ENCODE measurements at places on chromosomes 5 and 9.

- no peak for DNase-seq
These were observed 606.8 kb downstream of the RAB3C start for GRCh38 chr5:59189472-59190244.

GRCh38 chr9:16039988-16040761 lies 487.3 kb downstream of the CCDC171 start:
- DNase-seq, result no peak

GRCh38 chr9:71929791-71930440 lies 18.5 kb downstream of the C9orf85 start:
- DNase-seq, result no peak

DNA sequence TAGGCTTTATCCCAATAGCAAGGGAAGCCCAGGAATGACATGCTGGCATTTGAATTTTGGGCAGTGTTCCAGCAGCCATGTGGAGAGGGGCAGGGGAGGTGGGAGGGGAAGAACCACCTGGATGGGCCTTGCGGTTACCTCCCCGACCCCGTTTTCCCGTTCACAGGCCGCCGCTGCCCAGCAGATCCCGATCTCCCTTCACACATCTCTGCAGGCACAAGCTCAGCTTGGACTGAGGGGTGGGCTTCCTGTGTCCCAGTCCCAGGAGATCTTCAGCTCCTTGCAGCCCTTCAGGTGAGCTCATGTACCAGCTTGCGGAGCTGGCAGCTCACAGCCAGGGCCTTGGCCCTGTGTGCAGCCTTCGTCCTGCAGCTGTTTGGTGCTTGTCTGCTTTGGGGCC lies 15.7 kb upstream of the POMT1 start:
- no peak for DNase-seq

- DNase-seq, result peak; percentile 93
These were observed at the start of gene IRX2 for GRCh38 chr5:2751592-2752021. Gene IRX2 (minus strand): TSS chr5:2751677. CDS start chr5:2751413, 264 bp downstream.

DNA sequence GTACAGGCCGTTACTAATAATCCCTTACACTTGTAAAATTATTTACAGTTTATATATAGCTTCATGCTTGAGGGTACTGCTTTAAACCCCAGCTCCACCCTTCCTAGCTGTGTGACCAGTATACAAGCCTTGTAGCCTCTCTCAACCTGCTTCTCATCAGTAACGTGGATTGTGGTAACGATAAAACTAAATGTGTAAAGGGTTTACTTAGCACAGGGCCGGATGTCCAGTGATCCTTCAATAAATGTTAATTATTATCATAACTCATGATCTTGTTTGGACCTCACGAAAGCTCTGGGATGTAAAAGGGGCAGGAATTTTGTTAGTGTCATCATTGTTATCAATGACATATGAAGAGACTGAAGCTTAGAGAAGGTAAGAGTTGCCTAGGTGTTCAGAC lies 7.5 kb upstream of the ARSI start:
- no peak for DNase-seq

- no peak for DNase-seq
These were observed 196.9 kb upstream of the PANK3 start for GRCh38 chr5:168776070-168776469.

DNA sequence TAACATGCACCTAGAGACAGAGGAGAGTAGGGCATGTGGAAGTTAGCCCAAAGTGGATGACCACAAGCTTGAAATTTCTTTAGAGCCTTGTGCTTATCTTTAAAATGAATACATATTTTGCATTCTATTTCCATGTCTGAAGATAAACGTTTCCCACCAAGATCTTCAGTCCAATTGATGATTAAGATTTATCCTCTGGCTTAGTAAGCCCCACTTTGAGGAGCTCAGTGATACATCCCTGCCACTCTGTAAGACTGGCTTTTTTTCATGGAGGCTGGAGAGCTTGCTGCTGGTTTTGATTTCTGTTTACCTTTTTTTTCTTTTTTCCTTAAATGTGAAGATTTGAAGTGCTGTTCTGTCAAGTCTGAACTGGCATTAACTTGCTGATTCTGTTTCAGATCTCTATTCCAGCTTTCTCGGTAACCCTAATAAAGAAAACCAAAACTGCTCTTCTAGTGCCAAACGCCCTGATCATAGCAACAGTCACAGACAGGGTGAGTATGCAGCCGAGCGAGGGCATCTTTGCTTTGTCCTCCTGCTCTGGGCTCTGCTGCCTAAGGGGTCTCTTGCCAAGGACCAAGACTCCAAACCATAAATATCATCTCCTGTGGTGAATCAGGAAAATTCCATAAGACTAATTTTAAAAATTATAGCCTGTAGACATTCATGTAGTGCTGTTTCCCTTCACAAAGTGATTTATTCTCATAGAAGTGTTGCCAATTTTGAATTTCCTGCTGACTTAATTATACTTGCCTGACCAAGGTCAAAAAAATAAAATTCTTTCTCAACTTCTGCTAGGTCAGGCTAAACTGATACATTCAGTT lies 54.3 kb downstream of the GRAMD2B start:
- DNase-seq, result no peak

DNA sequence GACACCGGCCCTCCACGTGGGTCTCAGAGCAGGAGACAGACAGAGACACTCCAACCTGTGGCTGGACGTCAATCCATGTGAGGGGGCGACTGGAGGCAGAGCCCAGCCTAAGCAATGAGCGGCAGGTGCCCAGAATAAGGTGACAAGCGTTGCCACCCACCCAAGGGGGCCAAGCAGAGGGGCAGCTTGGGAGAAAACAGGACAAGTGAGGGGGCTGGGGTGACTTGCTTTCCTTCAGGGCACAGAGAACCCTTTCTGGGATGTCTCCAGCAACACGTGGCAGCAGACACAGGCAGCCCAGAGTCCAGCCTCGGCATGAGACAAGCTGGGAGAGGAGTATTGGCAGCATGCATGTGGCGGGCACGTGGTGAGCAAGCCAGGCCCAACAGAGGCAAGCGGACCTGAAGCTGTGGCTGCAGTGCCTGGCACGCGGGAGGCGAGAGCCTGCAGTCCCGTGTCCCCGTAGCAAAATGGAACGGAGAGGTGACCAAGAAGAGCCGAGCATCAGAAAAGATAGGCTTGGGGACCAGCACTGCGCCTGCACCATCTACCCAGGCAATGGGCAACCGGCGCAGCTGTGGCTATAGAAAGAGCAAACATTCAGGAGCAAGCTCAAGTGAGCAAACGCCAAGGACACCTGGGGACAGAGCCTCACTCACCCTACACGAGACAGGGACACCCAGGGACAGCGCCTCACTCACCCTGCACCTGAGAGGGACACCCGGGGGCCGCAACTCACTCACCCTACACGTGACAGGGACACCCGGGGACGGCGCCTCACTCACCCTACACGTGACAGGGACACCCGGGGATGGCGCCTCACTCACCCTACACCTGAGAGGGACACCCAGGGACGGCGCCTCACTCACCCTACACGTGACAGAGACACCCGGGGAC lies 6.2 kb downstream of the TERT start:
- DNase-seq, result no peak

GRCh38 chr9:129489838-129490582 lies 130.9 kb downstream of the C9orf50 start:
- DNase-seq, result no peak

DNA sequence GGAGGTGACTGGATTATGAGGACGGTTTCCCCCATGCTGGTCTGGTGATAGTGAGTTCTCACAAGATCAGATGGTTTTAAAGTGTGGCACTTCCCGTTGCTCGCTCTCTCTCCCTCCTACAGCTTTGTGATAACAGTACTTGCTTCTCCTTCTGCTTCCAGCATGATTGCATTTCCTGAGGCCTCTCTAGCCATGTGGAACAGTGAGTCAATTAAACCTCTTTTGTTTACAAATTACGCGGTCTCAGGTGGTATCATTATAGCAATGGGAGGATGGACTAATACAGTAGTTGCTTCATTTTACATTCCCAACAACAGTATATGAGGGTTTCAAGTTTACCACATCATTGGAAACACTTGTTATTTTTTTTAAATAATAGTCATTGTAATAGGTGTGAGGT lies 937.3 kb upstream of the ARRDC3 start:
- DNase-seq, result no peak

- DNase-seq, result no peak
These were observed 66.5 kb downstream of the COL27A1 start for GRCh38 chr9:114221706-114222465.

GRCh38 chr9:136542241-136543040 lies 3.4 kb downstream of the NOTCH1 start:
- no peak for DNase-seq

- peak; percentile 44 for DNase-seq
These were observed 605 bp downstream of the CHSY3 start for GRCh38 chr5:129904667-129905472.

Data from lower lobe of right lung (tissue), 2 donors.